ENCODE measurements at places on chromosomes 2 and 18.

- DNase-seq: no peak
Measured at GRCh38 chr2:42239811-42240210, 70.7 kb downstream of the EML4 start.

DNA sequence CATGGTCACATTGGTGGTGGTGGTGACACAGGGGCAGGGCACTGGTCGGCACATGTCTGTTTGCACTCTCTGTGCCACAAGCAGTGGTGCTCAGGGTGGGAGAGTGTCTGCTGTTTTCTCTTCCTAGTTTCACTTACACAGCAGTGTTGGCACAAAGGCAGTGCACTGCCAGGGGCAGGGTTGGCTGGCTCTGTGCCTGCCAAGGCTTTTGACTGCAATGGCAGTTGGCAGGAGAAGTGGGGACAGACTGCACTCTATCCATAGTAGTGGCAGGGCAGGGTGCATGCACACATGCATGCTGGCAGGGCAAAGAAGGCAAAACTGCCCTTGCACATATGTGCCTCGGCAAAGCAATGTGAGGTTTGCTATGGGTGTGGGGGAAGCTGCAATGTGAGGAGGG, 635.9 kb downstream of the SUCLG1 start:
- DNase-seq: no peak

DNA sequence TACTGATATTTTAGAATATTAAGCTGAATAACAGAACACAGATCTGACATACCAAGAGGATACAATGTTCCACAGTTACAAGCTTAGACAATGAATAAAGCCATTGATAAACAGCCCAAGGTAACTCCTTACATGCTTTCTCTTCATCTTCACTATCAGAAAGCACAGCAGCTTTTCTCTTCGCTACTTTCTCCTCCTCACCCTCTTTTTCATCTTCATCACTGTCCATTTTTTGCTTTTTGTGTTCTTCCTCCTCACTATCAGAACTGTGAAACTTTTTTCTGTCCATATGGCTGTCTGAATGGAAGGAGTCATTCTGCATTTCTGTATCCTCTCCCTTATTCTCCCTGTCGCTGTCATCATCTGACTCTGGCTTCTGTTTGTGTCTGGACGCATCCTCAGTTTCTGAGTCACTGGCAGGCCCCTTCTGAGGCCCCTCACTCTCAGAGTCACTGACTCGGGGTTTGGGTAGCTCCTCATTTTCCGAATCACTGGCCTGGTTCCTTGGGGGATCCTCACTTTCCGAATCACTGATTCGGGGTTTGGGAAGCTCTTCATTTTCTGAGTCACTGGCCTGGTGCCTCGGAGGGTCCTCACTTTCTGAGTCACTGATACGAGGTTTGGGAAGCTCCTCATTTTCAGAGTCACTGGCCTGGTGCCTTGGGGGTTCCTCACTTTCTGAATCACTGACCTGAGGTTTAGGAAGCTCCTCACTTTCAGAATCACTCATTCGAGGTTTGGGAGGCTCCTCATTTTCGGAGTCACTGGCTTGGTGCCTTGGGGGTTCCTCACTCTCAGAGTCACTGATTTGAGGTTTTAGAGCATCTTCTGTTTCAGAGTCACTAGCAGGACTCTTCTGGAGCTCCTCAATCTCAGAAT, 21.5 kb downstream of the IWS1 start:
- no peak for DNase-seq

DNA sequence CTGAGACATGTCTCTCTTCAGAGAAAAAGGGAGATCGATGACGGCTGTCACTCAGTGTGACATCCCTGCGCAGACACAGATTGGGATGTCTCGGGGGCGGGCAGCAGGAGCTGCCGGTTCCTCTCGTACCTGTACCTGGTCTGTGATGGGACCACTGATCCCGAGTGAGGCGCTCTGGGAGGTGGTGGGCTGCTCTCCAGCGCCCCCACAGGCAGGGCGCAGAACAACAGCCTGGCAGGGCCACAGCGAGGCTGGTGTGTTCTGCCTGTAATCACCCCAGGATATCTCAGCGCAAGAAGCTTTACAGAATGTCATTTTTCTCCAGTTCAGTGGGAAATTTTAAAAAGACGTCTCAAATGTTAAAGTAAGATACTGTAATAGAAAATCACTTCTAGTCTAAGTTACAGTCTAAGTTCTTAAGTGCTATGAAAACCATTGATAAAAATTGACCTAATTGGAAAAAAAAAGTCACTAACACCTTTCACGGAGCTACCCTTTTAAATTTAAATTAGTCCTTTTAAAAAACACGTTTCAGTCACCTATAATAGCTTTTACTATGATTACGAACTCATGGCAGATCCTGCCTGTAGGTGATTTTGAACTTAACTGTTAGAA, 189.8 kb downstream of the SNTG2 start:
- no peak for DNase-seq

DNA sequence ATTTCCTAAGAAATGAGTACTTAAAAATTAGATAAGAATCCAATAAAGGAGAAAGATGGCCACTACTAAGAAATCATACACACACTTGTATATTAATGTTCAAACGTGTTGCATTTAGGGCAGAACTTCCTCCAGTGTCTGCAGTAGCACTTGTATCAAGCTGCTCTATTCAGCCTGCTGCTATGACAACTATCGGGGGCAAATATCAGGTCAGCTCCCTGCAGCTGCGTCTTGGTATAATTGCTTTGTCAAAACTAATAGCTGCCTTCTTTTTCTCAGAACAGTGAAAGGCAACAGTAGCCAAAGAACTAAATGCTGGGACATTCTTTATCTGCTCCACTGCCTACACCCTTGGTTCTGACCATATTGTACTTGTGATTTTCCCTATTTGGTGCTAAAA, 300.7 kb downstream of the NOL4 start:
- no peak for DNase-seq

- no peak for DNase-seq
Measured at GRCh38 chr2:86037141-86037794, 68.4 kb downstream of the POLR1A start.

DNA sequence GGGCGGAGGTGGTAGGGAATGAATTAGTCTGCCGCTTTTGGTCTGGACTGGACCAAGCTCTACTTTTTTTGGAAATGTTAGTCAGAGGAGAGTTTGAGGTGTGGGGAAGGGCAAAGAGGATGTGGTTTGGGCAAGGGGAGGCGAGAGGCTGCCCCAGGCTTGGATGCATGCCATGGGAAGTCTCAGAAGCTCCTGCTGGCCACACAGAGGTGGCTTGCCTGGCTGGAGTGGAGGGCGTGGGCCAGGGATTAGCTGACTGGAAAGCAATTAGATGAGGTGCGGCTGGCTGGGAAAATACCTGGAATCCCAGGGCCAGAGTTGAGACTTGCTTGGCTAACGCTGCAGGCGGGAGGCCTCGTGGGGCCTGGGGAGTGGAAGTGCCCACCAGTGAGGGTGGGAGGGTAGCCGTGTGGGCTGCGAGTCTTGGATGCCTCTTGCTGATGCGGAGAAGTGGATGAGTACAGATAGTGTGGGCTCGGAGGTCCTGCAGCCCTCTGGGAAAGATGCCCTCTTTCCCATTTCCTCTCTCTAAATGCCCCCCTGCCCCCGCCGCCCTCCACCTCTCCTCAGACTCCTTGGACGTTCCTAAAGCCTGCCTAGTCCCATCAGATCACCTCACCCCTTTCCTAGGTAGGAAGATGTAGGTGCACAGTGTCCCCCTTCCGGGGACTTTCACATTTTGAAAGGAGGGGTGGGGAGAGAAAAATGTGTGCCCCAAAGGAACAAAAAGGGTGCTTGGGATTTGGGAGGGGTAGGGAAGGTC, 117.6 kb downstream of the SMAD7 start:
- DNase-seq: no peak

- DNase-seq: no peak
Measured at GRCh38 chr2:148932536-148932935, 57.5 kb downstream of the KIF5C start.

DNA sequence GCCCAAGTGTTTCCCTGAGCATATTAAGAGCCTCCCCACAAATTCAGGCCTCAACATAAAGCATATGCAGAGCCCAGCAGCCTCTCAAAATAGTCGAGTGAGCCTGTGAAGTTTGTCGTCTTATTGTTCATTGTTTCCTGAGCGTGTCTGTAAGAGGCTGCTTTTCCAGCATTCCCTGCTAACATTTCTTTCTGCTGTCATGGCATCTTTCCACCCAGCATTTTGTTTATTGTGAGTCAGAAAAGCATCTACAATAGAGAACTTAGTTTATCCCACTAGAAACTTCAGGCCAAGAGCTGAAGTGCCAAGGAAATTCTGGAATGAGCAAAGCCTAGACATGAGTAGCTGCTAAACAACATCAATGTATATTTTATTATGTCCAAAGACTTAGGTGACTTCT, 46.3 kb upstream of the STAM2 start:
- DNase-seq: no peak

- no peak for DNase-seq
Measured at GRCh38 chr2:74602586-74603281, 45.4 kb downstream of the M1AP start.

DNA sequence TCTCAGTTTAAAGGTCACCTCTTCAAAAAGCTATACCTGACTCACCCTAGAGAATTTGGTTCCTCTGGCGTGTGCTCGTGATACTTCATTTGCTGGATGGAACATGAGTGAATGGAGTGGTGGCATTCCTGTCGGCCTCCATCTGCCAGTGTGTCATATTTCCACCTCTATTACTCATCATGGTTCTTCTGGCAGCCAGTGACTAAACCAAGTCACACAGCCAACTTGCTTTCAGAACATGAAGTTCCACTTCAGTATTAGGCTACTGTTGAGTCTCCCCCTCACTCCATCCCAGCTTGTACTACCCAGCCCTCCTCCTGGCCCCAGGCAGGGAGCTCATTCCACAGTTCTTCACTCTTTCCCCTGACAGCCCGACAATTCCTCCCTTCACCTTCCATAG, 169.8 kb downstream of the MREG start:
- no peak for DNase-seq

GRCh38 chr2:151525821-151526373, 116.2 kb downstream of the RIF1 start:
- DNase-seq: no peak

DNA sequence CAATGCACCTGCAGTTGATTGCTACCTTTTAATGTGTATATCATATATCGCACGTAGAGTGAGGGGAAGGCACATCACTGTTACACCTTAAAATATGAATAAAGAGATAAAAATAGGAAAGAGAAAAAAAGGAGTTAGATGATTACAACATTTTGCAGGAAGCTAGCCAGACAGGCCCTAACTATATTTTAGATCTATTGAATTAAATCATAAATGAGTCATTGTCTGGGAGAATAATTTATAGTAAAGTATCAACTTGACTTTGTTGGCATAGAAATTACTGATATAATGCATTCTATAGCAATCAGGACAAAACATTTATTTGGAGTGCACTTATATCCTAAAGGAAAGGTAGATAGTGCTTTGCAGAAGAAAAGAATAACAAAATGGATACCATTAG, 384.9 kb upstream of the NXPH2 start:
- DNase-seq: no peak

GRCh38 chr2:181523756-181524155, 66.6 kb downstream of the ITGA4 start:
- no peak for DNase-seq

- DNase-seq: no peak
Measured at GRCh38 chr18:78151234-78151633, 828.4 kb upstream of the SALL3 start.

DNA sequence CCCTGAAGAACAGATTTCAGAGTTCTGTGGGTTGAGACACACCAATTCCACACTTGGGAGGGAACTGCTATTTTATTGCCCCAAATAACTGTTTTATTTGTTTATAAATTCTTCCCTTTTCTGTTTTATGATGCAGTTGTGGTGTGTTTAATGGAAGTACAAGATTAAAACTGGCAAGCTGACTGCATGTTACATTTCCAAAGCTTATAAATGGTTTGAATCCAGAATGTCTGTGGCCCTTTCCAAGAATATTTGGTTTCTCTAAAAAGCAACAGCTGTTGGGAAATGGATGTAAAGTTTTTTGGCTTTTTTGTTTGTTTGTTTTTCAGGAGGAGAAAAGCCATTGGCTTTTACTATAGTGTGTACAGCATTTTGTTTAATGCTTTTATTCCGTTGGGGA, 234.5 kb downstream of the MTX2 start:
- no peak for DNase-seq

- no peak for DNase-seq
Measured at GRCh38 chr2:206890926-206891325, 48.4 kb upstream of the CPO start.

- DNase-seq: no peak
Measured at GRCh38 chr2:111208639-111209038, 87.9 kb downstream of the BCL2L11 start.

- no peak for DNase-seq
Measured at GRCh38 chr2:241298673-241299072, 16.8 kb downstream of the HDLBP start.

- no peak for DNase-seq
Measured at GRCh38 chr2:23301136-23301535, 83.8 kb upstream of the KLHL29 start.

- no peak for DNase-seq
Measured at GRCh38 chr2:109432421-109432820, 181.3 kb downstream of the SEPTIN10 start.

DNA sequence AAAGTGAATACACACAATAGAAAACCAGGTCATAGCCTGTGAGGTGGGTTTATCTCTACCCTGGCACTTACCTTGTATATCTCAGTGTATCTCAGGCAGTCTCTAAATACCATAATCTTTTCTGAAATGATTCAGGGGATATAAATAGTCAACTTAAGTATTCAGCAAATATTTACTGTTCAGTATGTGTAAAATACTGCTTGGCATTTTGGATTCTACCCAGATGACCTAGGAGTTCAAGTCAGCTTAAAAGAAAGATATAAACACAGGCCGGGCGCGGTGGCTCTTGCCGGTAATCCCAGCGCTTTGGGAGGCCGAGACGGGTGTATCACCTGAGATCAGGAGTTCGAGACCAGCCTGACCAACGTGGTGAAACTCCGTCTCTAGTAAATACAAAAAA, 23.8 kb downstream of the GRHL1 start:
- DNase-seq: no peak

DNA sequence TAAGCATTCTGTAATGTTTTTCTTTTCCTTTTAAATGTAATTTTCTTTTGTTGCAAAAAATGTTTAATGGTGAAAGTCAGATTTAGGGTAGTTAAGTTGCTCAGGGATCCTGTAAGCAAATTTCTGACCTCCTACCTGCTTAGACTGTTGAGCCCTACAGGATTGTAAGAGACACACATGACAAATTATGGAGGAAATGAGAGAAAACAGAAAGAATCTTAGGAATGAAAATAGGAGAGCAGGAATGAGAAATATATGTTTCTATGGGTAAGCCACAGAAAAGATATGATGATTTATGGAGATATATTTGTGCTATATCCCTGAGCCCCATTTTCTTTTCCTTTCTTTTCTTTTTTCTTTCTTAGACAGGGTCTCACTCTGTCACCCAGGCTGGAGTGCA, 28.3 kb downstream of the CYBRD1 start:
- no peak for DNase-seq

DNA sequence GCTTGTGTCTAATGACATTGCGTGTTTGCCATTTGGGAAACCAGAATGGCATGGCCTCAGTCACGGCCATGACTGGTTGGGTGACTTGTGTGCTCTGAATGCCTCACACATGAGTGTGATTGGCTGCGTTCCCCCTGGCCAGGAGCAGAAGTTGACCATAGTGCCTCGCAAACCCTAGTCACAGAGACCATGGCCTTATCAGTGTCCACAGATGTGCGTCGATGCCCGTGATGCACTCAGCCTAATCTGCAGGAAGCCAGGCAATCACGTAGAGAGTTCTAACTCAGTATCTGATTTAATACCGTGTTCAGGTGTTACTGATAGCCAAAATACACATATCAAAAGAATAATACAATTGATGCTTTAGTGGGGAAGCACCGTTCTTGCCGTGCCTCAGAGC, 64.0 kb downstream of the BOLA3 start:
- no peak for DNase-seq

Data from SIG-M5 (cell line).